ENCODE measurements at places on chromosomes 6 and 20. TPM values are rescaled to one million over a fixed set of nuclear protein-coding genes. Genes with fewer than 3 reads are reported as not detected.

Gene CCM2L
- polyA plus RNA-seq: 6.7 TPM

Gene ABHD16A
- polyA plus RNA-seq: 90.4 TPM

Gene GJA1
- polyA plus RNA-seq: 65.4 TPM

Gene GABRR1
- polyA plus RNA-seq: not detected
